ENCODE measurements at places on chromosomes 3 and 15.

DNA sequence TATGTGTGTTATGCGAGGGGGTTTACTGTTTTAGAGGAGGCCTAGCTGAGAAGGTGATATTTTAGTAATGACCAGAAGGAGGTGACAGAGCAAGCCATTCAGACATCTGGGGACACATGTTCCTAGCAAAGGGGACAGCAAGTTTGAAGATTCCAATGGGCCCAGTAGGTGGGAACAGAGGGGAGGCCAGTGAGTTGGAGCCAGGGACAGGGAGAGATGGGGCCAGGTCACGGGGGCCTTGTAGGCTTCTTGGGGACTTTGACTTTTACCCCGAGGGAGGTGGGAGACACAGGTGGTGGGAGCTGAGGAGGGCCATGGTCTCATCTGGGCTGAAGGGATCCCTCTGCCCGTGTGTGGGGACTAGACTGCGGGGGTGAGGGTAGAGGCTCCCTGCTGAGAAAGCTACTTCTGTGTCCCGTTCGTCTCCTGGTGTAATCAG lies 72.5 kb downstream of the MGLL start:
- no peak for DNase-seq

DNA sequence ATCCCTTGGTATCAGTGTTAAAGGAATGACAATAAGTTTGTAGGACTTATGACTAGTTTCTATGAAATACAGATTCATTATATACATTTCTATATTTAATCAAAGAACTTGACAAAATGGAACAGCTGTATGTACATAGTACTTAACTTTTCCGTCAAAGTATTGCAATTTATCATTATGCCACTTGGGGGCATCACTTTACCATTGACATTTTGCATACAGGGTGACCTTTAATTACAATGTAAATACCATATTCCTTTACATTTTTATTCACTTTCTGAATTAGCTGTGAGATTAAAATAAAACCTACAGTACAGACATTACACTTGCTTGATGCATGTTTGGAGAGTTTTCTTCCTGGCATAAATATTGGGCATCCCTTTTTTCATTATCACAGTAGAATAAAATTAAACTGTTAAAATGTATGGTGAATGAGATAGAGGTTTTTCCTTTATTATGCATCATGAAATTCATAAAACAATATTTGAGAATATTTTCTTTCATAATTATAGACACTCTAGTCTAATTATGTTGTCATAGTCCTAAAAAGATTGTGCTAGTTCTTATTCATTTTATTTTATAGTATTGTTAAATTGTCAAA lies 6.9 kb downstream of the NEK11 start:
- peak; percentile 61 for DNase-seq

DNA sequence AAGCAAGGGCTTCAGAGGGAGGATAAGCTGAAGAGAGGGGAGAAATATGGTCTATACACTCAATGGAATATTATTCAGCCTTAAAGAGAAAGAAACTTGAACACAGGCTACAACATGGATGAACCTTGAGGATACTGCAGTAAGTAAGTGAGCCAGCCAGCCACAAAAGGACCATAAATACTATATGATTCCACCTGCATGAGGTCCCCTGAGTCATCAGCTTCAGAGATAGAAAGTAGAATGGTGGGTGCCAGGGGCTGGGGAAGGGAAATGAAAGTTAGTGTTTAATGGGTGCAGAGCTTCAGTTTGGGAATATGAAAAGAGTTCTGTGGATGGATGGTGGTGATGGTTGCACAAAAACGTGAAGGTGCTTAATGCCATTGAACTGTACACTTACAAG lies 68.4 kb upstream of the SEC13 start:
- DNase-seq = no peak

- DNase-seq = no peak
These were observed 288.4 kb upstream of the LYSMD4 start for GRCh38 chr15:100021653-100022052.

DNA sequence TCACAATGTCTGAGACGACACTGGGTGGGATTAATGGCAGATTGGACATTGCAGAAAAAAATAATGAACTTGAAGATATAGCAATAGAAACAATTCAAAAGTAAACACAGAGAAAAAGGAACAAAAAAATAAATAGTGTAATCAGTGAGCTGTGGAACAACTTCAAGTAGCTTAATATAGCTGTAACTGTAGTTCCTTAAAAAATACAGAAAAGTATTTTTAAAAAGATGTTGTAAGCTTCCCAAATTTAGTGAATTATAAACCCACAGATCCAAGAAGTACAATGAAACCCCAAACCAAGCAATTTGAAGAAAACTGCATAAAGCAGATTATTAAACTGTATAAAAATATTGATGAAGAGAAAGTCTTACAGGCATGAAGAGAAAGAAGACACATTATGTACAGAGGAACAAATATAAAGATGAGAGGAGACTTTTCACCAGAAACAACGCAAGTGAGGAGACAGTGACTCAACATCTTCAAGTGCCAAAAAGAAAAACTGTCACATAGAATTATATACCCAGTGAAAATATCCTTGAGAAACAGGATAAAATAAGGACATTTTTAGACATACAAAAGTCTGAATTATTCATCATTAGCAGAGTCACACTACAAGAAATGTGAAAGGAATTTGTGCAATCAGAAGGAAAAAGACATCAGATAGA lies 176.4 kb downstream of the NFKBIZ start:
- DNase-seq = no peak

DNA sequence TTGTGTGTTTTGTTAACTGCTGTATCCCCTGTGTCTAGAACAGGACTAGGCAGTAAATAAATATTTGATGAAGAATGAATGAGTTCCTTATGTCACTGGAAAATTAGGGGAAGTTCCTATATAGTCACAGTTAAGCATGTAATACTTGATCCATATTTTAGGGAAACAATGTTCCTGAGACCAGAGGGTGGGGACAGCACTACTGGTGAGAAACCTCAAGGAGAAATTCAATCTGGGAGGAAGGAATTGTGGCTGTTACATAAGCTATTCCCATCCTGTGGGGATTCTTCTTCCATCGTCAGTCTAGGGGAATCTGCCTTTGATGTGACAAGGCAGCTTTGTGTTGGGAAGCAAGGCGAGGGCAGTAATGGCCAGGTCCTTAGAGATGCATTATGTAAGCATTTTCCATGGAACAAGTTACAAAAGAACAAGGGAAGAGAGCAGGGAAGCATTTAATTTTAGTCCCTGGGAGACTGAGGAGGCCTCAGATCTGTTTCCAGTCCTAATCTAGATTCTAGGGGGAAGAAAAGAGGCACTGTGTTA lies 219.3 kb upstream of the TTC14 start:
- no peak for DNase-seq

GRCh38 chr3:39911465-39912309 lies 102.3 kb downstream of the MYRIP start:
- no peak for DNase-seq

DNA sequence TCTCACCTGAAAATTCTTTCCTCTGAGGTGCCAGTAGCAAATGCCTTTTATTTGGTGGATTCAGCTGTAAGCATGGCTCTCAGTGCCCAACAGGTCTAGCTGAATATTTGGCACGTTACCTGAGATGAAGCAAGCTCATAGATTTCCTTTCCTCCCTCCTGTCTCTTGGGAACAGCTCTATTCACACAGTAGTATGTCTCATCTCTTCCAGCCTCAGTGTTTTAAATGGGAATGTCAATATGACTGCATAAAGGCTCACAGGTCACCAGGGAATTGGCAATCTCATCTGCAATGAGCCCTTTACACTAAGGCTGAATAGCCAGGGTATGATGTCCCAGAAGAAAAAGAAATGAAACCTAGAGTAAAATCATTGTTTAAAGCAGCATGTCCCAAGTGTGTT lies 733.5 kb downstream of the NTRK3 start:
- no peak for DNase-seq

- no peak for DNase-seq
These were observed 38.1 kb upstream of the SFMBT1 start for GRCh38 chr3:53083949-53084309.

- no peak for DNase-seq
These were observed 3.3 kb upstream of the CCDC174 start for GRCh38 chr3:14647976-14648955.

DNA sequence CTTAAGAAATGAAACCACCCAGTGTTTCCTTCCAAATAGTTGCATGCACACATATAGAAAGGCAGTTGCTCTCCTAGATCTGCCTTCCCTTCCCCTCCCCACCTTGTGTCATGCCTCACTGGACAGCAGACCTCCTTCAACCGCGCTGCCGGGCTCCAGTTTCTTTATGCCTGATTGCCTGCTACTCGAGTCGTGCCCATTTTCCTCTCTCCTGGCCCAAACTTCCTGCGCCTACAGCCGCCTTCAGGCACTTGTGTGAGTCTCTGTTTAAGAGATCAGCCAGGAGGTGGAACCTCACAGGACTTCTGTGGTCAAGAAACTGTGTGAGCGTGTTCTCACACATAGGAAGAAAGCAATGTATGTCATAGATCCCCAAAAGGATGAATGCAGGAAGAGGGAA lies 8.8 kb upstream of the FAM107A start:
- no peak for DNase-seq

- no peak for DNase-seq
These were observed 4.6 kb upstream of the SAMMSON start for GRCh38 chr3:69994919-69995318.

- DNase-seq = no peak
These were observed 138.3 kb downstream of the RYR3 start for GRCh38 chr15:33448961-33449606.

Data from kidney capillary endothelial cell (primary cell).